ENCODE measurements at places on chromosomes 7 and 10.
A peak's percentile ranks its signal among the peaks of the same experiment; 100 is the strongest.

DNA sequence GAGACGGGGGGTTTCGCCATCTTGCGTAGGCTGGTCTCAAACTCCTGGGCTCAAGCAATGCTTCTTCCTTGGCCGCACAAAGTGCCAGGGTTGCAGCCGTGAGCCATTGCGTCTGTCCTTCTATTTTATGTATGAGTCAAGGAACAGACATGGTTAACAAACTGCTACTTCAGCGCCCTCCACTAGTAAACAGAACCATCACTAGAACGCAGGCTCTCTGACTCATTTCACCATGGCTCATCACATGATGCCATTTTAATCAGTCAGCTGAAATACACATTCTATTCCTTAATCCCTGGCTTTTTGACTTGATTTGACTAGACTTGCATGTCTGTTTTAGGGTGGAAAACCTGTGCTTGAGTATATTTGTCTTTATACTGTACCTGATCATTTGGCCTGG is 41.3 kb downstream of the CELF2 start:
- DNase-seq, result peak; percentile 43

GRCh38 chr10:78716043-78716660 is 352.6 kb upstream of the ZMIZ1 start:
- no peak for DNase-seq

DNA sequence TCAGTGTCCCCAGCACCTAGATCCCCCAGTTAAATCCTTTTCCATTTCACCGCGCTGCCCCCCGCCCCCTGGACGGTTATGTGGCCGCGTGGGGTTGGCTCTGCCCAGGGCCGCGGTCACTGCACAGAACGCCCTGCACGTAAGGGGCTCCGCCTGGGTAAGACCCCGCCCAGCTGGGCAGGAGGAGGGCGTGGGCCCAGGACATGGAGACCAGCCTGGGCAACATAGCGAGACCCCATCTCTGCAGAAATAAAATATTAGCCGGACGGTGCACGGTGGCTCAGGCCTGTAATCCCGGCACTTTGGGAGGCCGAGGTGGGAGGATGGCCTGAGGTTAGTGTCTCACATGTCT is 650 bp upstream of the ZFAND2A start:
- DNase-seq, result peak; percentile 37

GRCh38 chr7:29606287-29606721 is 42.7 kb downstream of the PRR15 start:
- DNase-seq, result peak; percentile 35

- DNase-seq, result no peak
These were observed 181.8 kb downstream of the KIAA1217 start for GRCh38 chr10:24390746-24391145.

Data from suppressor macrophage treated with lipopolysaccharide for 4 hours (primary cell).